ENCODE measurements at places on chromosomes 16 and 17.

DNA sequence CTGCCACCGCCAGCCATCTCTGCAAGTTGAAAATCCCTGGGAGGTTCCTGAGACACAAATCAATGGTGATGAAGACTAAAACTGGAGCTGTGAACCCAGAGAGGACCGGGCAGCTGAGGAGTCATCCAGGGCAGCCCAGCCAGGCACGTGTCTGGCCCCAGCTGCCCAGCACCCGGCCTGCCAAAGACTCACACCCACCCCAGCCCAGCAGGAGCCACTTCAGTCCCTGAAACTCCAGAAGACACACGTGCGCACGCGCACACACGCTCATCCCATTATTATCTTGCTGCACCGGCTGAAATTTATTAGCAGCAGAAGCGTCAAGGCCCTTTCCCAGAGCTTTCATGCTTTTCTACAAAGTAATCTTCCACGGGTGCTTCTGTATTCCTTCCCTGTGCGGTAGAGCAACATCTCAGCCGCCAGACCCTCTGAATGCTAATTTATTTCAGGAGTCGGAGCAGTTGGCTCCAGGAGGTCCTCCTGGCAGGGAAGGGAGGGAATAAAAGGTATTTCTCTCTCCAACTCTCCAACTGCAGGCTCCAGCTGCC, 59.8 kb upstream of the RBFOX3 start:
- DNase-seq: no peak

GRCh38 chr17:56426901-56427300, 166.6 kb upstream of the NOG start:
- no peak for DNase-seq

DNA sequence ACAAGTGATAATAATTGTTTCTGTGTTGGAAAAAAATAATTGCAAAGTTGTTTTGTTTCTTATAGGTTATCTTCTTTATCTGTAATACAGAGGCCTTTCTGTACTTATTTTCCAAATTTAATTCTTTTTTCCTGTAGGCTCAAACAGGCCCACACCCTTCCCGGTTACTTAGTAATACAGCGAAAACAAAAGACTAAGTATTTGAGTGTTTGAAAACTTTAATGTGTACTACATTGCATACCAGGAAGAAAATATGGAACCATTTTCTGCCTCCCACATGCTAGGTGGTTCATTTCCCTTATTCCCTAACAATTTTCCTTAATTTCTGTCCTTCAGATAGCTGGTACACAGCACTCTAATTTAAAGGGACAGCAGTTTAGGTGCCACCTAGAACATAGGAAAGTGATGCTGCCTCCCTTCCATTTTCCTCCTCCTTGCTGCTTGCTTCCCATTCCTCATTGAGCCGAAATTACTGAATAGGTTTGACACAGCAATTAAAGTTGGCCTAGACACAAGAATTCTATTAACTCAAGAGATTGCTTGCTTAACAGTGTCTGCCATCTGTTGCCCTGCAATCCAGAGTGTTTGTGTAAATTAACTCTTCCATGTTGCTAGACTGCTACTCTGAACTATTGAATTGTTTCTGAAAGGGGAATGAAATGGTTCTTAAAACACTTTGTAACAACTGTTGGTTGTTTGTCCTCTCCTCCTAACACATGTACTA, 24.2 kb downstream of the CYB5B start:
- DNase-seq: peak; percentile 60

DNA sequence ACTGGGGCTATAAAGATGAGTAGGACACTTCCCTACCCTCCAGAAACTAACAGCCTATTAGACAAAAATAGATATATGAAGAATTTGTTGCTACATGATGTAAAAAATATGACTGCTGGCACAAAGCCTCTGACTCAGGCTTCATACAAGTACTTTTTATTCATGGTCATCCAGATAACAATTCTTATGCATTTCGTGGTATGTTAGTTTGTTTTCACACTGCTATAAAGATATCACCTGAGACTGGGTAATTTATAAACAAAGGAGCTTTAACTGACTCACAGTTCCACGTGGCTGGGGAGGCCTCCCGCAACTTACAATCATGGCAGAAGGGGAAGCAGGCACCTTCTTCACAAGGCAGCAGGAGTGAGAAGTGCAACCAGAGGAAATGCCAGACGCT, 112.5 kb upstream of the HLF start:
- DNase-seq: no peak

DNA sequence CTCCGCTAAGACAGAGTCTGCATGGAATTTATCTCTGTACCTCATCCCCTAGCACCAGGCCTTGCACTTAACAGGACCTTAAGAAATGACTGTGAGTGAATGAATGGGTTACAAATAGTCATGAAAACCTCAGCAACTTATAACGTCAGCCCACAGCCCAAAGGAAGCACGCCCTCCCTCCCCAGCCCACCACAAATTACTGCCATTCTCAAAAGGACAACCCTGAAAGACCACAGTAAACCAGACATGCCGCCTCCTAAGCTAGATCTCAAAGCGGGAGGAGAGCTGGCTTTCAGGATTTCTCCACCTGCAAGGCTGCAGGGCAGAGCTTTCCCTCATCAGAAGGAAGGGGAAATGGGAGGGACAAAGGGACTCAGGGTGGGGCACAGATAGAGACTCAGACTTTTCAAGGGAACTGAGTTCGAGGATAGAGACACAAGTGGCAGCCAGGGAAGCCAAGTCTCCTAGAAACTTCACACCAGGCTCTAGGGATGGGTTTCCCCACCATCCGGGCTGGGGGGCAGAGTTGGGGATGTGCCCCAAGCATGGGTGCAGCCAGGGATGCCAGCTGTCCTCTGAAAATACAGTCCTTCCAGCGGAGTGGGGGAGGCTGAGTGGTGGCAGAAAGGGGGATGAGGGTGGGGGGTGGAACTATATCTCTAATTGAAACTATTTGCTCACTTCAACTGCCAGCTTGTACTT, 56.7 kb downstream of the PLXDC1 start:
- DNase-seq: no peak

- DNase-seq: no peak
Observed at GRCh38 chr17:3763777-3764170, 37.2 kb downstream of the ITGAE start.

DNA sequence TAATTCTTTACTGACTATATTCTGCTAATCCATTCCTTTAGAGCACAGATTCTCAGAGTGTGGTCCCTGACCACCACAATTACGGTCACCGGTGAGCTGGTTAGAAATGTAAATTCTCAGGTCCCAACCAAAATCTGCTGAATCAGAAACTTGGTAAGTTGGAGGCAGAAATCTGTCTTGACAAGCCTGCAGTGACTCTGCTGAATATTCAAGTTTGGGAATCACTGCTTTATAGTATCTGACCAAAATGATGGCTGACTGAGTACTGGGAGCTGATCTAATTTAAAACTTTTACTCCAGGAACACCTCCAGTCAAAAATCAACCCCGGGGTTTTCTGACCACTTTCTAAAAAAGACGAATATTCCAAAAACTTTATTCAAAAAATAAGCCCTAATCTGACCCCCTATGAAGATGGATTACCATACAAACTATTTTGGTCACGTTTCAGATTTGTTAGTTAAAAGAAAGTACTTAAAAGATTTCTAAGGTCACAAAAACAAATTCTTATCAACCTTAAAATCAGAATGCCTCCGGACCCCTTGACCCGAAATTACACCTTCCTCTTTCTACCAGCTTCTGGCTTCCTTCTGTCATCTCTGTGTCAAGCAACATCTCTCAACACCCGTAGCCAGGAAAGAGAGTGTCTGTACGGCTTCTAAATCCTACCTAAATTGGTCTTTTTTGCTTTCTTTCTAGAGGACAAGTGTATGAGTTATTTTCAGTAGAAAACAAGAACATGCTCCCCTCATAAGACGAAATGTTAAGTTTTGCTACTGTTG, 38.6 kb downstream of the CREBBP start:
- no peak for DNase-seq

Data from AG08395 (cell line).